DMS79 (cell line): ENCODE measurements at places on chromosomes 12 and 14.

- no peak for DNase-seq
Measured at GRCh38 chr14:22039938-22040780, 366.5 kb upstream of the OR4E1 start.

DNA sequence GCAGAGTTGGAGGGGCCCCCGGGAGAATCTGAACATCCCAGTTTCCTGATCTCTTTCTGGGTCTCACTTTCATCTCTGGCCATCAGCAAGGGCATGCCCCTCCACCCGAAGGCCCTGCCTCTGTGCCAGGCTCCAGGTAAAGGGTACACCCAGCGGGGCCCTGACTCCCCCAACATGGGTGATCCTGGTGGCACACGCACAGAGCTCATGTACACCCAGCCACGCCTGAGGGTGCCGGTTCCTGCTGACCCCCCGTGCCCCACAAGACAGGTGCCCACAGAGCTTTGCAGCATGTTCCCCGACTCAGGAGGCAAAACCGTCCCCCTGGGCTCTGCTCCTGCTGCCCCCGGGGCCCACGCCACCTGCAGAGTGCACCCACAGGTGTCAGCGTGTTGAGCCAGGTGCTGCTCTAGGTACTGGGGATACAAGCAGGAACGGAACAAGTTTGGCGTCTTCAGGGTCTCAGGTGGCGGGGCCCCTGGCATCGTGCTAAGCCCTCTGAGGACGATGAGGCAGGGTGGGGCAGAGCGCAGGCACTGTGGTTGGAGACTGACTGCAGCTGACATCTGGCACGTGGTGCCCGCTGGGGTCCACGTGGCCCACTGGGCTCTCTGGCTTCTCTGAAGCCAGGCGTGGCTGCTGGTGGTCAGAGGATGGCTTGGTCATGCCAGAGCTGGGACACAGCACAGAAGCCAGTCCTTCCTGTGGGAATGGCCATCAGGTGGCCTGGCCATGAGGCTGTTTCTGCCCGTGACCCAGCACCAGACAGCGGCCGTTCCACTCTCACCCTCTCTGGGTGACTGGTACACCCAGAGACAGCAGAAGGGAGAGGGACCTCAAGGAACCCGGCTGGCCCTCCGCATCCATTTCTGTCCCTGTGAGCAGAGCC is 13.8 kb downstream of the BAG5 start:
- no peak for DNase-seq

DNA sequence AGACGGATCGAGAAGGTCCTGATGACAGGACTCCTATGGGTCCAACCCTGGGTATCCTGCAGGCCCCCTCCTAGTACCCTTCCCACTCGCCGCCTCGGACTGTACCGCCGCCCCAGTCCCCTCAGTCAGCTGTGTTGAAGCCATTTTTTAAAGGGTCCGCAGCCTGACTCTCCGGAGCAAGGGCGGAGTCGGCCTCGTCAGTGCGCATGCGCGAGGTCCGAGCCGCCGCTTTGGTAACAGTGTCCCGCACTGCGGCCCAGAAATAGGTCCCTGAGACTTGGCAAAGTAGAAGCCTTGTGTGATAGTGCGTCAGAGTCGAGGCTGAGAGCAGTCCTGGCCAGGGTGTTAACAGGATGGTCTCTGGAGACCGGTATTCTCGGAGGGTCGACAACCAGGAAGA is 769.0 kb upstream of the ALG10B start:
- DNase-seq = no peak

DNA sequence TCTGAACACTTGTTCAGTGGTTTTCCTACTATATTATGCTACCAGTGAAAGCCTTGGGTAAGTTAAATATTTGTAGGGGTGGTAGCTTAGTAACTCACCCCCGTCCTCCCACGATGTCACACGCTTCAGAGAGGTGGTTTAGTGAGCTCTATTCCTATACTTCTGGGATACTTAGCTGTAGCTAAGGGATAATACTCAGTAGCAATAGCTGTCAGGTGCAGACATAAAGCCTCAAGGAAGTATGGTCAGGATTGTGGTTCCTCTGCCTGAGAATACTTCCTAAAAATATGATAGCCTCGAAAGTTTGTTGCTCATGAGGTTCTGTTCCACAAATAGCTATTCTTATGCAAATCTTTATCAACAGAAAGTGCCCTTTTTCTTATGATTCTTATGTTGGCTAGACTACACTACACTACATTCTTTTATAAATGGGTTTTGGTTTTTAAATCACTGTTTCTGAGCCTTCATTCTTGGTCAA is 11.9 kb downstream of the DLST start:
- DNase-seq = no peak

GRCh38 chr12:86137936-86138335 is 118.3 kb downstream of the MGAT4C start:
- no peak for DNase-seq

DNA sequence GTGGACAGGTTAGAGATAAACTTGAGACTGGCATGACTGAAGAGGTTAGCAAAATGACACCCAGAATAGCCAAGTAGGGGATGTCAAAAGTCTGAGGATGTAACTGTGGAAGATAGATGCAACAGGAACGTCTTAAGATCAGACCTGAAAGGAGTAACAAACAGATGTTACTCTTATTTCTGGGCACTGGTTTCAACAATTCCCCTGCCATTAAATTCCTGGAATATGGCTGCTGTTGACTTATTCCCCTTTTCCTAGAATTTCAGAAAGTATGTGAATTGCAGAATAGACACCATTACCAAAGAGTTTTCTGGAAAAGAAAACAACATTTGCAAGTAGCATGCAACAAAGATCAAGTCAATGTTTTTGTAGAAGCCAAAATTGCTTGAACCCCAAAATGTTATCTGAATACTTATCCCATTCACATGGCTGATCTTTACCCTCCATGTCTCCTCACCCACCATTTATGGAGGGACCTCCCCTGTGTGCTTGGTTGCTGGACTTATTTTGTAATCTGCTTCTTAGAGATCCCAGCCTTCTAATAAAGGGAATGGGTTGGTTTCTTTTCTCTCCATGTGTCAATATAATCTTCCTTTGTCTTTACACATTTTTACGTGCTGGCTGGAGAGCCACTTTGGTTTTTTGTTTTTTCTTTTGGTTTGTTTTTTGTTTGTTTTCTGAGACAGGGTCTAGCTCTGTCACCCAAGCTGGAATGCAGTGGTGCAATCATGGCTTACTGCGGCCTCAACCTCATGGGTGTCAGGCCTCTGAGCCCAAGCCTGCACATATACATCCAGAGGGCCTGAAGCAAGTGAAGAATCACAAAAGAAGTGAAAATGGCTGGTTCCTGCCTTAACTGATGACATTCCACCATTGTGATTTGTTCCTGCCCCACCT is 57.0 kb downstream of the BBS10 start:
- DNase-seq = no peak
